ENCODE measurements at places on chromosomes 12 and 14.

DNA sequence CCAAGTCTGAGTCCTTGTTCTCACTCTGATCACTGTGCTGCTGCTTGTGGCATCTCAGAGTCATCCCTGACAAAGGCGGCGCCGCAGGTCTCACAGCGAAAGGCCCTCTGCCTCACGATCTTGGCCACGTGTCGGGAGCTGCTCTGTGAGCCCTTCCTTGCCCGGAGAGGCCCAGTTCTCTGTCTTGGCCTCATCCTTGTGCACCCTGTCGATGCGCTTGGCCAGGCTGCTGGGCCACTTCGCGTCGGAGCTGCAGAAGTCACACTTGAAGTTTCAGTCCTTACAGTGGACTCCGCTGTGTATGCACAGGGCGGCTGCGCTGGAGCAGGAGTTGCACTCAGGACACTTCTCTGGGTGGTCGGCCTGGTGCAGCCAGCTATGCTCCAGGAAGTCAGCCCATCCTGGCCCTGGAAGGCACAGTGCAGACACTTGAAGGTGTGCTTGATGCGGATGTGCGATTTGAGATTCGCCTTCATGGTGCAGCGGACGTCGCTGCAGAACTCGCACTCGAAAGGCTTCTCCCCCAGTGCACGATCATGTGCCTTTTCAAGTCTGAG is 36.4 kb upstream of the SAV1 start:
- no peak for DNase-seq

DNA sequence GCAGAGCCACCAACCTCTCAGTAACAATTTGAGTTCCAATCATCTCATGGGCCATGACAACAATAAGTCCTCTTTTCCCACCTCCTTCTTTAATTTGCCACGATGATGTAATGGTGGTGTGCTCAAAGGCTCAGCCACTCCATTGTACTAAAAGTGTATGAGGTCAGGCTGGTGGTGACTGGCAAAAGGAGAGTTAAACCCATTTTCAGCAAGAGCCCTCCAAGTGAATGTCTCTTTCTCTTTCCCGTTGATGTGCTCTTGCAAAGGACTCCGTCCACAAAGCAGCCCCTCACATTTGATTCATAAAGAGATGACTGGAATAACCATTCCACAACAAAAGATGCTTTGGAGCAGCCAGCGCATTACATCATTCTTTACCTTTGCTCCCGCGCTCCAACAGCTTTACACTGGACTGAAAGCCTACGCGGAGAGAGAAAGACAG is 41.6 kb downstream of the DUSP16 start:
- no peak for DNase-seq

DNA sequence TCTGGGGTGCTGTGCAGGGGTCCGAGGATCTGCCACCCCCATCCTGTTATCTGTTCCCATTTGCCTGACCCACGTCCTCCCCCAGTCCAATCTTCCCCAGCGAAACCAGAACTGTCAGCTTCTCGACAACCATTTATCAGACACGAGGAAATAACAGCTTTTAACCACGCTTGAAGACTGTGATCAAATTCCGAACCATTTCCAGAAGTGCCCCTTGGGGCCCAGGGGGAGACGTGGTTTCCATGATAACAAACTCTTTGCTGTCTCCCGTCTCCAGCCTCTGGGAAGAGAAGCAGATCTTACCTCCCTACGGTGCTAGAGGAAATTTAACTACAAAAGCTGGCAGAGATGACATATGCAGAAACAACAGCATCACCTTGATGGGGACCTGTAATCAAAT is 35.1 kb upstream of the SRRM4 start:
- DNase-seq = no peak

GRCh38 chr12:1174659-1175058 is 183.6 kb downstream of the ERC1 start:
- DNase-seq = no peak

DNA sequence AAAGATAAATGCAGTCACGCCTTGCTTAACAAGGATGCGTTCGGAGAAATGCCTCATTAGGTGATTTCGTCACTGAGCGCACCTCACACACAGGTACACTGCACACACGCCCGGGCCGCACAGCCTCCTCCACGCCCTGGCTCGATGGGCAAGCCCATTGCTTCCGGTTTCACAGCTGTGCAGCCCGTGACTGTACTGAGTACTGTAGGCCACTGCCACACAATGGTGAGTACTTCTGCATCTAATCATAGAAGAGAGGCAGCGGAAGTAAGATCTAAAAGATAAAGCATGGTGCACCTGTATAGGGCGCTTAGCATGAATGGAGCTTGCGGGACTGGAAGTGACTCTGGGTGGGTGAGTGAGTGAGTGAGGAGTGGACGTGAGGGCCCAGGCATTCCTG is 4.3 kb downstream of the RIMBP2 start:
- DNase-seq = no peak

DNA sequence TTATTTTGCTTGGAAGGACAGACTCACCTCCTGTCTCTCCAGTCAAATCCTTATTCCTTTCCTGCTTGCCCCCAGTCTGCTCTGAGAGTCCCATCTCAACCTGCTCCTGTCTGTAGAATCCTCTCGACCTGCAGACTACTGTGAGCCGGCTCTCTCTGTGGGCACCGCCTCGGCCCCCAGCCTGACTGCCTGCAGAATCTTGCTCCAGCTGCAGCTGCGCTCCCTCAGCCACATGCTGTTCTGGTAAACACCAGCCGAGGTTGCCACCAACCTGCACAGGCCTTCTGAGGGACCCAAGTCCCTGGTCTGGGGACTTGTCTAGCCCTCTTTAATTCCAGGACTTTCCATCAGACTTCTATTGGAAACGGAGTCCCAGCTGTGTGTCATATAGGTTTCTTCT is 44.8 kb upstream of the PRMT8 start:
- no peak for DNase-seq

- no peak for DNase-seq
These were observed 717.6 kb downstream of the FSCB start for GRCh38 chr14:43789458-43789857.

DNA sequence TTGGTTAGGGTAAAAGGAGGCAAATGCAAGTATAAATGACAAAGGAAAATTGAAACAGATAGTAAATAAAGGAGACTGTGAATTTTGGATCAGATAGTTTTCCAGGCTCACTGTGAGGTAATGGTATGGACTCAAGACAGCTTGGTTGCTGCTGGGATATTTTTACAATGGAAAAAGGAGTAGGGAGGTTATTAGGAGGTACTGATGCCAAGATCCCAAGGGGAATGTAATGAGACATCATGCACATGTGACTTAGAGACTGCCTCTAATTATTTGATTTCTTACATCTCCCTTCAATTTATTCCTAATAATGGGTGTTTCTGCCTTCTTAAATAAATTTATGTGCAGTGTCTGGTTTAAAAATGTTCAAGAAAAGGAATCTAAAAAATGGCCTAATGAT is 56.9 kb downstream of the TAOK3 start:
- DNase-seq = no peak

DNA sequence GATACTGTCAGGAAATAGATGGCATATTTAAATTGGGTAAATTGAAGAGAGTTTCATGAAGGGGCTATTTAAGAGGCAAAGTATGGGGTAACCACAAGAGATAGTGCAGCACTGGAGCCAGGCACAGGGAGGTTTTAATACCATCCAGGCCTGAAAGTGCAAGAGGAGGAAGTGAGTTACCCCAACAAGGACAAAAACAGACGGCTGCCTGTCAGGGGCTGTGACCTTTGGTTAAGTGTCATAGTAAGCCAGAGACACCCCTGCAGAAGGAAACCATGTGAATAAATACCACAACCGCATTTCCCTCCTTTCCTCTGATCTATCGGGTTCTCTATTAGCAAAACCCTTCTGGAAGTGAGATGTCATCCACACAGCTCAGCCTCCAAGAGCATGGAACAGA is 122.0 kb upstream of the DHRS4 start:
- no peak for DNase-seq

GRCh38 chr14:22847661-22848341 is 11.4 kb downstream of the MMP14 start:
- DNase-seq = peak; percentile 65

DNA sequence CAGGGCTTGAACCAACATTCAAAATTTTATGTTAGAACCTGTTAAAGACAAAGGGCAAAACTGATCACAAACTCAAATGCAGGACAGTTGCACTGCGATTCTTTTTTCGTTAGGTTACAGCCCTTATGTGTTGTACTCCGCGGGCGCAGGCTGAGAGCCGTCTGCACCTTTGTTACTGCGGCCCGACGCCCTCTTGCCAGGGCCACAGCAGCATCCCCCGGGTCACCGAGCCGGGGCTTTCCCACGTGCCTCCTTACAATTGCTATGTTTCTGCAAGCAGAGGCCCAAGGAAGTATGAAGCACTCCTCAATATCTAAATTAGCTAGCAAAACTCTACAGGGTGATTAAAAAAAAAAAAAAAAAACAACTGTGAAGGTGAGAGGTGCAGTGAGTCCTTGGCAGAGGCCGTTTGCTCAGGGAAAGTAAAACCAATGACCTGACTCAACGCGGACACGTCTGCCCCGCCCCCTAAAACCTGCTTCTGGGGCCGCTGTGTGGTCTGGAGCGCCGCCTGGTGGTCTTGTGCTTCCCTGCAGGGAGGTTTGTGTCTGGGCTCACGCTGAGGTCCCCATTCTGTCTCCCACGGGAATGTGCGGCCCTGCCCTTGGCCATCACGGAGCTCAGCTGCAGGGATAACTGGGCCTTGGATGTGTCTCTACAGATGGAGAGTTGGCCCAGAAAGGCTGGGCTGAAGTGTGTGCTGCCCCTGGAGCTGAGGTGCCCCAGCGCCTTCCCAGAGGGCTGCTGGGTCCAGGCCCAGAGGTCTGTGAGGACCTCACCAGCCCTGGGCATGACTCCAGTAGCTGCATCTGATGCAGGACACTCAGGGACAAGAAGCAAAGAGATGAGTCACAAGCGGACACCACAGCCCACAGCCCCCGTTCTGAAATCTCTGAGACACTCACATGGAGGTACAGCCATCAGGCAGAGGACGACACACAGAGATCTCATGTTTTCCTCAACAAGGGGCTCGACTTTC is 418.5 kb downstream of the TMEM121 start:
- no peak for DNase-seq

DNA sequence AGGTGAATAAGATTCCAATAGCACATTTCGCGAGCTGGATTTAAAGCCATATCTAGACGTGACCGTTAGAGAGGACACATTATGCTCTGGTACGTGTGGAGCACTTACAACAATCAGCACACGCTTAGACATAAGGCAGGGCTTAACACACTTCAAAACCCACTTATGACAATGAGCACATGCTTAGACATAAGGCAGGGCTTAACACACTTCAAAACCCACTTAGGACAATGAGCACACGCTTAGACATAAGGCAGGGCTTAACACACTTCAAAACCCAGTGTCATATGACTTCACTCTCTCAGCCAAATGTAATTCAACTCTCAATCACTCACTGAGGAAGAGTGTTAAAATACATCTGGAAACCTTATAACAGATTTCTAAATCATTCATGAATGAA is 11.2 kb upstream of the PLD4 start:
- DNase-seq = no peak

DNA sequence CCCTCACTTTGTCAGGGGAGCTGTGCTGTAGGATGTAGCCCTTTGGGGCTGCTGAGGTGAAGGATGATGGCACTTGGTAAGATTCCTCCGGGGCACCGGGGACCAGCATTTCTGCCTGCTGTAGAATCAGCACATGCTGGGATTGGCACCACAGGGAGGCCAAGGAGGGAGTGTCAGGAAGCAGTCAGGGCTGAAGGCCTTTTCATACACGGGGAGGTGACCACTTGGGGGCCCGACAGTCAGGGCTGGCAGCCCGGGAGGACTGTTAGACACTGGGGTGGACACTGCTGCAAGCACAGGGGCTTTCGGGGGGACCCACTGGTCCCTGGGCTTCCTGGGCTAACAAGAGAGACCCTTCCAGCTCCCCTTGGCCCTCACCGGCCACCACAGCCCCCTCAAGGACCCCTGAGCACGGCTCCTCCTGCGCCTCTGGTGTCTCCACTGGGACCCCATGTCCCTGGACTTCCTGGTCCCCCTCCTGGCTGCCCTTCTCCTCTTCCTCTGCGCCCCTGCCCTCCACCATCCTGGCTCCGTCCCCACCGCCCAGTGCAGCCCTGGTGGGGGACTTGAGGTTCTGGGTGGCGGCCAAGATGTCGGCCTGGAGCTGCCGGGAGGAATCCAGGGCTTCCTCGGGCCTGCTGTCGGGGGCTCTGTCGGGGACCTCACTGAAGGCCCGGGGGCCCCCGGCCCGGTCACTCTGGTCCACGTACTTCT is 6.5 kb downstream of the TMEM119 start:
- no peak for DNase-seq

DNA sequence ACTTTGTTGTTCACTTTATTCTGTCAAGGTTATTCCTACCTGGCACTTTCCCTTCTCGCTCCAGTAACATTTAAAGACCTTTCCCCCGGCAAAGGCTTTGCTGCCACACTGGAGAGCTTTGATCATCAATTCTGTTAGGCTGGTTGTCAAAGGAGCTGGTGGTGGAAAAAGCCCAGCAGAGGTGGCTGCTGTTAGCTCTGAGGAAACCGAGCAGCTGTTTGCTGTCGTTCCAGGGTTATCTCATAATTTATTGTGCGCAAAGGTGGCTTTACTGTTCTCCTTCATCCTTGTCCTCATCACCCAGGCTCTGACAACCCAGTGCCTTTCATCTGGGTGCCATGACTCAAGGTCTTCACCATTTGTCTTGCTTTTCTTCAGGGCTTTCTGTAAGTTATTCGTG is 38.2 kb upstream of the CRADD start:
- DNase-seq = no peak

- no peak for DNase-seq
These were observed 406.1 kb upstream of the TMPO start for GRCh38 chr12:98109266-98109665.

DNA sequence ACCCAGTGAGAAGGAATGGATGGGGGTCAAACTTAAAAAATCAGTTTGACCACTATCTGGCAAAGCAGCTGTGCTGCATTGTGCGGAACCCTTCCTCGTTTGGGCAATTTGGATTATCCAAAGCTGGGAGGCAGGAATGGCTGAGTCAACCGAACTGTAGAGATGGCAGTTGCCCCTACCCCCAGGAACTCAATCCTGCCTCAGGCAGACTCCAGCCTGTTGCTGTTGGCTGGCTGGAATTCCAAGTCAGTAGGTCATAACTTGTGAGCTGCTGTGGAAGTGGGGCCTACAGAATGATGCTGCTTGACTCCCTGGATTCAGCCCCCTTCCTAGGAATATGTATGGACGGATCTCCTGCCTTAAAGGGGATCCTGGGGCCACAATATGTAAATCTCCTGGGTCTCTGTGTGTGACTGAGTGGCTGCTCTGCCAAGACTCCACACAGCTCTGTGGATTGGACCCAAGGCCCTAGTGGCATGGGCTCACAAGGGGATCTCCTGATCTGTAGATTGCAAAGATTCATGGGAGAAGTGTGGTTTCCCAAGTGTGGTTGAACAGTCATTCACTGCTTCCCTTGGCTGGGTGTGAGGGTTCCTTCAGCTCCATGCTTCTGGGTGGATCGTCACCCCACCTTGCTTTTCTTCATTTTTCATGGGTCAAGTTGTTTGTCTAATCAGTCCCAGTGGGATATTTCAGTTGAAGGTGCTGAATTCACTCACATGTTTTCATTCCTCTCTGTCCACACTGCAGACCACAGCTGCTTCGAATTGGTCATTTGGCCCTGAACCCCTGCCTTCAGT is 19.2 kb downstream of the LUM start:
- no peak for DNase-seq

GRCh38 chr14:75910048-75910447 is 71.7 kb downstream of the TGFB3 start:
- no peak for DNase-seq

- DNase-seq = peak; percentile 5
These were observed 334.4 kb downstream of the ADGRD1 start for GRCh38 chr12:131287938-131288764.
